LNCaP clone FGC (cell line): ENCODE measurements at places on chromosomes 2 and 18.

DNA sequence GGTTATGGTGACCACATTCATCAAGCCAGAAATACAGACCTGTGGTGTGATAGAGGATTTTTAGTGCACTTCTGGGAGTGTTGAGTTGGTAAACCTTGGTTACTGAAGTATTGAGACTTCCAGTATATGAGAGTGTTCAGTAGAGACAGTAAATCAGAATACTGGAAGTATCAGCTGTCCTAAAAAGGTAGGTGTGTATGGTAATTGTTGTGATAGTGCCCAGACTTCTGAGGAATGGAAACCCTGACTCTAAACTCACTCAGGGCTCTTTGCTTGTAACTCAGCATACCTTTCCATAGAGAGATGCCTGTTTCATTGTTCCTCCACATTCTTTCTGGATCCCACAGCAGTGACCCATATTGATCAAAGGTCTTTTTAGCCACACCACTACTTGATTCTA lies 217.1 kb downstream of the SETBP1 start:
- DNase-seq, result no peak

DNA sequence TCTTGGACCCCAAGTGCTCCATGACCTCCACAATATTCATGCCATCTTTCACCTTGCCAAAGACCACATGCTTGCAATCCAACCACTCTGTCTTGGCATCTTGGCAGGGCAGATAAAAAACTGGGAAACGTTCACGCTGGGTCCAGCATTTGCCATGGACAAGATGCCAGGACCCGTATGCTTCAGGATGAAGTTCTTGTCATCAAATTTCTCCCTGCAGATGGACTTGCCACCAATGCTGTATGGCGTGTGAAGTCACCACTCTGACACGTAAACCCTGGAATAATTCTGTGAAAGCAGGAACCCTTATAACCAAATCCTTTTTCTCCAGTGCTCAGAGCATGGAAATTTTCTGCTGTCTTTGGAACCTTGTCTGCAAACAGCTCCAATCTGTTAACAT lies 21.5 kb downstream of the CNOT11 start:
- DNase-seq, result no peak

DNA sequence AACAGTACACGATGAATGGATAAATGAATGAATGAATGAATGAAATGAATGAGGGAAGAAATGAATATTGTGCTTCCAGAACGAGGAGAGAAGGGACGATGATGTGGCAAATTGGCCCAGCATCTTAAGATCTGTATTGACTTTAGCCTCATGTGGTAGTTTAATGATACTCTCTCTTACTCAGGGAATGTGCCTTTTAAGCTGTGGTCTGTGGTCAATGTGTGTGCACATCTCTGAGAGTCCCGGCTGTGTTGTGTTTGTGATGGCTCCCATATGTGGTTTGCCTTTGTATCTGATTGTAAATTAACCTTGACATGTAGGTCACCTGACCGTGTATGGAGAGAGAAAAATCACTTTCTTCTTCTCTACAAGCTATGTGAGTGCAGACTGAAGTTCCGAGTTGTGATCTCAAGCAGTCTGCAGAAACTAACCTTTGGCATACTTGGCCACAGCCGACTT lies 91.2 kb downstream of the NEDD4L start:
- no peak for DNase-seq

DNA sequence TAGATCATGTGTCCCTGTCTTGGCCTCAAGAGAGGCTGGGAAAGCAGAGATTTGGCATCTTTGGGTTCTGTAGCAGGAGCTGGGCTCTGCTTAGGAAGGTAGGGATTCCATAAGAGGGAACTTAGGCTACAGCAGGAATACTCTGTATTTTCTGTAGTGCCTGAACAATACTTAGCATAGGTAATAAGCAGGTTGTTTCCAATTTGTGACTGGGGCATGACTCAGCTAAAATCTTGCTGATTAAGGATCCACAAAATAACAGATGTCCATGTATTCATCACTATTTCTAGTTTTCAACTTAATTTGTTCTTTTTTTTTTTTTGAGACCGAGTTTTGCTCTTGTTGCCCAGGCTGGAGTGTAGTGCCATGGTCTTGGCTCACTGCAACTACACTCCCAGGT lies 68.5 kb downstream of the SMAD4 start:
- no peak for DNase-seq

DNA sequence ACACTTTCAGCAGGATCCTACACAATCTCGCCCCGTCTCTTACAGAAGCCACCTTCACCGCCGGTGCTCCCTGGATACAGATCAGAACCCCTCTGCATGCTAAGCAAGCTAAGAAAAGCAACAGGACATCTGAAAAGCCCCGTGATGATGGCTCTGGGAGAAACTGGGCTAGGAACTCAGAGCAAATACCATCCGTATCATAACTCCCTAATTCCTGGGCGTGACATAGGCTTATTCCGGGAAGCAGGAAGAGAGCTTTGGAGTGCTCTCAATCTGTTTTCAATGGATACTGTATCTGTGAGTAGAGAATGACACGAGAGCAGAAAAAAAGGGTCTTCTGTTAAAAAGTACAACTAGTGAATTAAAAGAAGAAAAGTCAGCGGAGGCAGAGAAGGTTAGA lies 121.6 kb downstream of the SPP2 start:
- no peak for DNase-seq

DNA sequence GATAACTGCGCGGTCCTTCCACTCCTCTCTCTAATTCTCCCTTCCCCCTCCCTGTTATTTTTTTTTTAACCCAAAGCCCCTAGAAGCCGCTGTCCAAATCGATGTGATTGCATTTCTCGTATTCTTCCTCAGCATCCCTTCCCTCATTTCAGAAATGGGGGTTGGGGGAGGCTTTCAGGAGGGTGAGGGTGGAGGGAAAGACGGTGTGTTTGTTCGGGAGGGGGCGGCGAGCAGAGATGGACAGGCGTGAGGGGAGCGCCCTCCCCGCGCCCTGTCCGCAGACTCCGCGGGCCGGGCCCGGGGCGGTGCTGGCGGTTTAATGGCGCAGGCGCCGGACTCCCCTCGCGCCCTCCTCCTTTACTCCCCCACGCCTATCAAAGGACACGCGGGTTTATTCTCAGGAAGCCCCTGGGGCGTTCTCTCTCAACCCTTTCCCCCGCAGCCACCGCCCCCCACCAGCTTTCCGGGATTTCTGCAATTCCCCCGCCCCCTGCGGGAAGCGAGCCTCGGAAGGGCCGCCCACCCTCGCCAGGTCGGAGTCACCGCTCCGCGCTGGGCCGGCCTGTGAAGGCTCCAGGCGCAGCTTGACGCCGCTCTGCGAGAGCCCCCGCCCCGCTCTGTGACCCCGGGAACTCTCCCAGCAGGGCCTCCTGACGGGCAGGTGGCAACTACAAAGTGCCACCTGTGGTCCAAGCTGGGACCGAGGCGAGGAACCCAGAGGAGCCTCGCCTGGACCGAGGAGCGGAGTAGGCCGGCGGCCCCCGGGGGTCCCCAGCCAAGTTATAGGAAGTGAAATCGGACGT lies 981 bp downstream of the ST8SIA3 start:
- DNase-seq, result no peak

- DNase-seq, result no peak
These were observed 267.4 kb upstream of the RAB6C start for GRCh38 chr2:129711816-129712675.

GRCh38 chr2:237670641-237671040 lies 43.3 kb downstream of the LRRFIP1 start:
- no peak for DNase-seq

DNA sequence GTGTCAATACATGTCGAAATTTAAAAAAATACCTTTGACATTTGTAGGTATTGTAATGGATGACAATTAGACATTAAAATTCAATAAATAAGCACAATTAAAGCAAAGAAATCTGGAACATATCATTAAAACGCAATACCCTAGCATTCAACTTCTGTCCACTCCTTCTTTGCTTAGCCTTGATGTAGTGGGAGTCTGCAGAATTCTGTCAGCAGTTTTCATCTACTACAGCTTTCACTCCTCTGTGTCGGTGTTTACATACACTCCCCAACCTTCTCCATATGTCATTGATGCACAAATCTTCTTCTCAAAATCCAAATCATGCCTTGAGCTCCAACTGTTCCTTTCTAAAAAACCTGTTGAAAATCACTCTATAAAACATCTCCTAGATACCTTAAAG lies 1380.6 kb downstream of the DSC3 start:
- DNase-seq, result no peak

DNA sequence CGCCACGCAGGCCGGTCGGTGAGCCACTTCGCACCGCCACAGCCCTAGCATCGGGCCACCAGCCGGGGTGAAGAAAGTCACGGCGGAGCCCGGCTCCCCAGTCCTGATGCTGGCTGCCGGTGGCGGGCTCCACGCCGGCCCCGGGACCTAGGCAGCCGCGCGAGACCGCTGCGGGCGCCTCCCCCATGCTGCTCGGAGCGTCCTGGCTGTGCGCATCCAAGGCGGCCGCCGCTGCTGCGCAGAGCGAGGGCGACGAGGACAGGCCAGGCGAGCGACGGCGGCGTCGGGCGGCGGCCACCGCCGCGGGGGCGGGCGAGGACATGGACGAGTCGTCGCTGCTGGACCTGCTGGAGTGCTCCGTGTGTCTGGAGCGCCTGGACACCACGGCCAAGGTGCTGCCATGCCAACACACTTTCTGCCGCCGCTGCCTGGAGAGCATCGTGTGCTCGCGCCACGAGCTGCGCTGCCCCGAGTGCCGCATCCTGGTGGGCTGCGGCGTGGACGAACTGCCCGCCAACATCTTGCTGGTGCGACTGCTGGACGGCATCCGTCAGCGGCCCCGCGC lies 433 bp downstream of the SH3RF3 start:
- DNase-seq, result no peak

- no peak for DNase-seq
These were observed 2.4 kb upstream of the MSGN1 start for GRCh38 chr2:17813742-17814473.

DNA sequence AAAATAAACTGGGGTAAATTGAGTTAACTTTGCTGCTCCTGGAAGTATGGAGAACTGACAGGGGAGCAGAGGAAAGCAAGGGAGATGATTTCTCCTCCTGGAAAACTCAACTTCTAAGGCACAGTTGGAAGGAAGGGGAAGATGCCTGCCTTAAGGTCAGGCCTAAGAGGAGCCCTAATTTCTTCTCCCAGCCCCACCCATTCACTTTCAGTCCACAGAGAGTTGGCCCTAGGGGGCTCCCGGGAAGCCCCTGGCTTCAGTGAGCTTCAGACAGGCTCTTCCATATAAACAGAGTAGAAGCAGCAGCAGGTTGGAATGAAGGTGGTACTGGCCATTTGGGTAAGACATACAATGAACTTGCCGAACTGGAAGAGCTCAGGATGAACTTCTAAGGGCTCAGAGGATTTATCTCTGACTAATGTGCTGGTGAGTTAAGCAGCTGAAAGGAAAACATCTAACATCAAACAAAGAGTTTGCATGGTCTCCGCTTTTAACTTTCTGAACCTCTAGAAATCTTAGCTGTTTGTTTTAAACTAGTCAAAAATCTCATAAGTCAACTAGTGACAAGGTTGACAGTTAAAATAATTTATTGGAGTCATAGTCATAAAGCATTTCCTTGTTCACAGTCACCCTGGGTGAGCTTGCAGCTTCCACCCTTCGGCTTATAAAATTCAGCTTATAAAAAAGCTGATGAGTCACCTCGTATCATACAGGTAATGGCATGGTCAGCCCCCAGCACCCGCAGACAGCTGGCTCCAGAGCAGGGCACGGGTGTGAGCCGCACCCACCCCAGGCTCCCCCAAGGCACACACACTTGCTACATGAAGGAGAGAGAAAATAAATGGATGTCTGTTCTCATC lies 9.8 kb downstream of the MALL start:
- DNase-seq, result peak; percentile 81

DNA sequence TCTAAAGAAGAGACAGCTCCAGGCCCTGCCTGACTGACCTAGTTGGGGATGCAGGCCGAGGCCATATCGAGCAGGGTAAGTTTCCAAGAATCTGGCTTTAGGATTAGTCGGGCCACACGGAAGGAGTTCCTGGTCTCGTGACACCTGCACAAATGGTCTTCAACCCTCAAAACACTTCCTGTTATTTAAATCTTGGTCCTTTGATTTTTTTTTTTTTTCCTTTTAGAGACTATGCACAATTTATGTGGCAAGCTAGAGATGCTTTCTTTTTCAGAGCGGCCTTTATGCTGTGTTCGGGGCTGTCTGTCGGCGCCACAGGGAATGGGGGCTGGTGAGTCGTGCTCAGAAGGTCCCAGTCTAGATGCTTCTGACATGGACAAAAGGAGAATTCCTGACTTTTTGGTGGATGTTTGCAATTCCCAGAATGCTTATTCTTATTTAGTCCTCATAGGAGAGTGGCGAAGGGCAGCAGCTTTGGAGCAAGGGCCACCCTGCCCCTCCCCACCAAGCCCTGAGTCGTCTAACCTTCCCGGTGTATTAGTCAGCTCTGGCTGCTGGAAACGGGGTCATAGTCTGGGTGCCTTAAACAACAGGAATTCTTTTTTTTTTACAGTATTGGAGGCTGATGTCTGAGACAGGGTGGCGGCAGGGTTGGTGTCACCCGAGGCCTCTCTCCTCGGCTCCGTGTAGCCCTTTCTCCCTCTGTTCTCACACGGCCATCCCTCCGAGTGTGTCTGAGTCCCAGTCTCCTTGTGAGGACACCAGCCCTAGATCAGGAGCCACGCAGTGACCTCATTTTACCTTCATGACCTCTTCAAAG lies 27.4 kb downstream of the HPCAL1 start:
- no peak for DNase-seq

DNA sequence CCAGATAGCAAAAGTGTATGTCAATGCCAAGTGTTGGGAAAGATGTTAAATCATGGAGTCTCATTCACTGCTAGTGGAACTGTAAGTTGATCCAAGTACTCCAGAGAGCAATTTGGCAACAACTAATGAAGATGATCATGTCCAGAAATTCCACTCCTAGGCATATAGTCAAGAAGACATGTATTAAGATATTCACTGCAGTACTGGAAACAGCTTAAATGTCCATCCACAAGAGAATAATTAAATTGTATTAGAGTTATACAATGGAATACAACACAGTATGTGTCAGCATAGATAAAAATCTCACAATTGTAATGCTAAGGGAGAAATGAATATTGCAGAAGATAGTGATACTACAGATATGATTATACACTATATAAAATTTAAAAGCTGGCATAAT lies 15.2 kb upstream of the LBH start:
- DNase-seq, result no peak

DNA sequence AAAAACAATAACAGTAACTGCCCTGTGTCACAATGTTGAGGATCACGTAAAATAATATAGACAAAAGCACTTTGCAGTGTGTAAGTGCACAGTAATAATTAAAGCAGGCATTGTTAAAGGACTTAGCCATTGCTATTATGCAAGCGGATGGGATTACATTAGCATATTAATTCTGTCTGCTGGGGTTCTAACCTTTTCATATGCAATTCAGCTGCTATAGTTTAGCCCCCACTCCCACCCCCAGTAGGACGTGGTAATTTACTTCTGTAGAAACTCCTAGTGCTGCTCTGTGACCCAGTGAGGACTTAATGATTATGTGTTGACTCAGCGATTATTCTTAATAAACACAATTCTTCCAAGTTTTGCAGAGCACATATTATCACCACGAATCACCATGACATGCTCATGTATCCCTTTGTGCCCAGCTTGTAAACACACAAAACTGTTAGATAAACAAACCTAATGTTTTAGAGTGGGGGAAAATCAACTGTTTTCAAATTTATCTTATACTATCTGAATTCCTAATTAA lies 5.1 kb upstream of the ADAM23 start:
- no peak for DNase-seq

- DNase-seq, result no peak
These were observed 278.9 kb downstream of the TSN start for GRCh38 chr2:122034344-122034743.
